ENCODE measurements at places on chromosomes 1 and 21.

- no peak for DNase-seq
Observed at GRCh38 chr1:45200906-45201500, 5.4 kb downstream of the ZSWIM5 start.

GRCh38 chr1:59083946-59084865, 212.7 kb upstream of the FGGY start:
- DNase-seq, result no peak

DNA sequence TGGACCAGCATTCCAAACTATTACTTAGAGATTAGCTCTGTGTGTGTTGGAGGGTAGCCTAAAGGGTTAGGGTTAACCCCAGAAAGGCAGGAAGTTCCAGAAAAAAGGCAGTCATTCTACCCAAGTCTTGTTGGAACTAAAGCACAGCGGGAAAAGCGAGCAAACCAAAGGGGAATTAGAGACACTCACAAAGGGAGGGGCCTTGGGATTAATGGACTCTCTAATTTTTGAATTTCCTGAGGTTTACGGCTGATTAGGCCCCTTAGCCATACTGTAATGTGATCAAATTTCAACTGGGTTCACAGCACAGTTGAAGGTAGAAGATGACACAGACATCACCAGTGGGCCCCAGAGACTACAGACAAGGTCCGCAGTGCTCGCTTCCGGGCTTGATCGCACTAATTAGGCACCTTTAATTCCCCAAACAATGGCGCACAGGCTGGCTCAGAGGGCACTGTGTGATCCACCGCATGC, 28.3 kb downstream of the CAPZB start:
- DNase-seq, result peak; percentile 89

GRCh38 chr1:24888061-24888970, 41.8 kb downstream of the RUNX3 start:
- no peak for DNase-seq

All from NCI-H524 (cell line).